ENCODE measurements at places on chromosomes 4 and X.
A peak's percentile ranks its signal among the peaks of the same experiment; 100 is the strongest.

GRCh38 chr4:81162752-81163458 is 52.1 kb downstream of the PRKG2 start:
- no peak for DNase-seq

GRCh38 chr4:20847124-20847747 is 147.0 kb downstream of the PACRGL start:
- DNase-seq: no peak

DNA sequence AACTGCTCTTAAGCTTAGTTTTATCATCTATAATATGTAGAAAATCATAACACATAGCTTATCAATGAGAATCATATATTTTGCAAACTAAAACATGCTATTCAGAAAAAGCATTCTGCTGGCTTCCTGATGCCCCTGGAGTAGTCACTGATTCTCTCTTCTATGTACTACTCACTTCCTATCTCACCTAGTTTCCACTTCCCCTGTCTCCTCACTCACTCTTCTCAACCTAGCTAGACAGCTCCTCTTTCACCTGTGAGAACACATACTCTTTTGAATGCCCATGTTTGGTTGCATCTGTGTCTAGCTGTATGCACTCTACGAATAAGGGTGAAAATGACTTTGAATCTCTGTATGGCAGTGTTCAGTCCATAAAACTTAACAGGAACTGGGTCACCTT is 9.3 kb downstream of the TMEM144 start:
- no peak for DNase-seq

- no peak for DNase-seq
These were observed 53.4 kb downstream of the CASP6 start for GRCh38 chr4:109649872-109650271.

- DNase-seq: no peak
These were observed 30.7 kb downstream of the PNMA6E start for GRCh38 chrX:153370293-153371055.

- DNase-seq: no peak
These were observed 52.4 kb downstream of the SEPTIN11 start for GRCh38 chr4:77001907-77002306.

DNA sequence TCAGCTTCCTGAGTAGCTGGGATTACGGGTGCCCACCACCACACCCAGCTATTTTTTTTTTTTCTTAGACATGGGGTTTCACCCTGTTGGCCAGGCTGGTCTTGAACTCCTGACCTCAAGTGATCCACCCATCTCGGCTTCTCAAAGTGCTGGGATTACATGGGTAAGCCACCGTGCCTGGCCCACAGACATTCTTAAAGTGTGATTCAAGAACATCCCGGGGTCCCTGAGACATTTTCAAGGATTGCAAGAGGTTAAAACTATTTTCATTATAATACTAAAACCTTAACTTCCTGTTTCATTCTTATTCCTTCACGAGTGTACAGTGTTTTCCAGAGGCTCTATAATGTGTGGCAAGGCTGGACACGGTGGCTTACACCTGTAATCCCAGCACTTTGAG is 318.7 kb downstream of the CAMK2D start:
- no peak for DNase-seq

DNA sequence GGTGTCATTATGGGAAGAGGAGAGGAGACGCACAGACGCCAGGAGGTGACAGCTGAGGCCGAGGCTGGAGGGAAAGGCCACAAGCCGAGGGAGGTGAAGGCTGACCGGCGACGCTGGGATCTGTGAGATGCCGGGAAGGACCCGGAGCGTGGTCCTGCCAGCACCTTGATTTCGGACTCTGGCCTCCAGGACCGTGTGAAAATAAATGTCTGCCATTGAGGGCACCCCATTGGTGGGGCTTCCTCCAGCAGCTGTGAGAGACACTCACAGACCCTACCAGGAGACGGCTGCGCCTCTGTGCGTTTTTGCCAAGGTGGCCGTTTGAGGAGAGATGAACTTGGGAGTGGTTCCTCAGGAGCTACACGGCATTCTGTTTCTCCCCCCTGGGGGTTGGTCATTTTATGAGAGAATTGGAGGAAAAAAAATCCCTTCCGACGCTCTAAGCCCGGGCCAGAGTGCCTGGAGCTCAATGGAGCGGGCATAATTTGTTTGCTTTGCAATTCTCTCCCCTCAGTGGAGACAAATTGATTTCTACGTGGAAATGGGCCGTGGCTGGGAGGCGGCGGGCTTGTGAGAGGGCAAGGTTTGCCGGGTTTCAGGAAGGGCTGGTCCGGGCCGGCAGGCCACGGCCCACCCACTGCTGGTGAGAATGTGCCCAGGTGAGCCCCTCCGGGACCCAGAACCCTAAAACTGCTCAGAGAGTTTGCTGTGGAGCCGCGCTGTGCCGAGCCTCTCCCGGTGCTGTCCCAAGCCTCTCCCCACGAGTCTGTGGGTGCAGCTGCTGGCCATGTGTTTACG is 53.9 kb downstream of the CPZ start:
- DNase-seq: no peak

GRCh38 chr4:186132577-186133242 is 28.2 kb downstream of the FAM149A start:
- DNase-seq: peak; percentile 10

- no peak for DNase-seq
These were observed 163.5 kb downstream of the PPP3CA start for GRCh38 chr4:101183666-101184373.

- DNase-seq: no peak
These were observed 598.2 kb upstream of the NDST4 start for GRCh38 chr4:115711575-115711974.

GRCh38 chr4:7970361-7970946 is 30.8 kb upstream of the AFAP1 start:
- no peak for DNase-seq

DNA sequence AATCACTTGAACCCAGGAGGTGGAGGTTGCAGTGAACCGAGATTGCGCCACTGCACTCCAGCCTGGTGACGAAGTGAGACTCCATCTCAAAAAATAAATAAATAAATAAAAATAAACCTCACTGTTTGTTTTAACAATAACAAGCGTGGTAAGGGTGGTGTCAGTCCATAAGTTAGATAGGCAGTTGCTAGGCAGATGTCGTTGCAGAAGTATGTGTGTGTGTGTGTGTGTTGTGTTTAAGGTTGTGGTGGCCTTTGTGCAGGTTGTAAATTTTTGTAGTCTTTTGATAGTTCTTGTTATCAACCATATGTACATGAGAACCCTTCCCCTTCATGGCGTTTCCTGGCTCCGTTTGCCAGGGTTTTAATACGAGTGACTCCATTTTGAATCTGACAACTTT is 4.0 kb upstream of the AASDH start:
- DNase-seq: no peak

DNA sequence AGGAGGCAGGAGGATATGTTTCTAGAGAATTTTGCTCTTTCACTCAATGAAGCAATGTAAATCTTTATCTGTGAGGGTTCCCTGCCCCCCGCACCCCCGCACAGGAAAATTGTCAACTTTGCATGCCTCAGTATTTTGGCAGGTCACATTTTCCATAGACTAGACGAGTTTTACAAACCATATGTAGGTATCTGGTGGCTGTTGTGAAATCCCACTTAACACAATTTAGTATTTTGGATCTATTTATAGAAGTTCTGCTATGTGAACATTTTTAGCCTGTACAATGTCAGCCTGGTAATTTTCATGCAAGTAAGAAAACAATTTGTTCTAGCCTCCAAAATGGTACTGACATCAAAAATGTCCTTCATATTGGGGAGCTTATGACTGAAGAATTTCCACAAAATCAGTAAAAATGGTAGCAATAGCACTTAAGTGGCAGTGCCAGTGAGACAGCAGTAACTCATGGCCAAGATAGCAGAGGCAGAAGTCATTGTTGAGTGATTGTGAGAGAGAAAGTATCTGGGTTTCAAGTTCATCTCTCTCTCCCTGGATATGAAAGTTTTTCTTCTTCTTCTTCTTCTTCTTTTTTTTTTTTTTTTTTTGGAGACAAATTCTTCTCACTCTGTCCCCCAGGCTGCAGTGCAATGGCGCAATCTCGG is 12.4 kb upstream of the FRYL start:
- DNase-seq: no peak

DNA sequence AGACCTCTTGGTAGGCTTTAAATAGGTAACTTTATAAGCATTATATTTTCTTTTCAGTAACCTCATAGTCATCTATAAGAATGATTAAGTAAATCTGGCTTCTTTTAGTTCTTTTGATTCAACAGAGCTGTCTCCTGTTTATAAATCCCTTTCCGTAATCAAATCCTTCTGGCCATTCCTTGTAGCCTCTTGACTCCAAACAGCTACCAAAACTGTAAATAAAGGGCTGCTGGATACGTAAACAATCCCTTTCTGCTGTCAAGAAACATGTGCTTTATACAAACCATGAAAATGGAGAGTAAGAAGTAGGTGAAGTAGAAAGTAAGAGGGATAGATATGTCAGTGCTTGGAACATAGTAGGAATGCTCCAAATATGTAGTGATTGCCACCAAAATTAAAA is 183.2 kb upstream of the CASK start:
- no peak for DNase-seq

- no peak for DNase-seq
These were observed 8.2 kb upstream of the TMA16 start for GRCh38 chr4:163486321-163486720.

DNA sequence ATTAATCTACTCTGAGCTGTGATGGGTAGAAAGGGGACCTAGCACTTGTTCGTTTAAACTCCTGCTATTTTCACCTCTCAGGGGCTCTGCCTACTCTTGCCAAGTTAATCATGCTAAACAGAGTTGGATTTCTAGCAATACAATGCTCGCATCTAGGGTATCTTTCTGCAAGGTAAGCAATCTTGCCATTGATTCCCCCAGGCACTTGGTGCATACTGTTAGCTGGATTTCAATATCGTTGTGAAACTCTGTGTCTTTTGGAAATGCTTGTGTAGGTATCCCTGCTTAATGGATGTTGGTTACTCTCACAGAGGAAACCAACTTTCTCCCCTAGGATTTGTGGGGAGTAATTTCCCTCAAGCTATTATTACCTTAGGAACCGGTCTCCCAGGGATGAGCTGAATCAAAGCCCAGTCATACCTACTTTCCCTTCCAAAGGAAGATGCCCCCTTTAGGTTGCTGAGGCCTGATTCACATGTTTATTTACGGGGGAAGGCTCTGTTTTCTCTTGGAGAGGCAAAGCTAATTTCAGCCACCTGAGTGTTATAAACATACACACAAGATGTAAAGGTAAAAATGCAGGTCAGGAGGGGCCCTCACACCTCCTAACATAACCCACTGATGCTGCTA is 366.8 kb downstream of the FBXW7 start:
- no peak for DNase-seq

- no peak for DNase-seq
These were observed 25.1 kb upstream of the NFXL1 start for GRCh38 chr4:47939456-47939855.

- no peak for DNase-seq
These were observed 66.1 kb downstream of the HADH start for GRCh38 chr4:108055787-108056186.

GRCh38 chr4:162392946-162393345 is 229.1 kb upstream of the FSTL5 start:
- DNase-seq: no peak

GRCh38 chr4:151859641-151860040 is 98.8 kb upstream of the GATB start:
- no peak for DNase-seq

- no peak for DNase-seq
These were observed 99.6 kb downstream of the ADAM29 start for GRCh38 chr4:175017751-175018150.

DNA sequence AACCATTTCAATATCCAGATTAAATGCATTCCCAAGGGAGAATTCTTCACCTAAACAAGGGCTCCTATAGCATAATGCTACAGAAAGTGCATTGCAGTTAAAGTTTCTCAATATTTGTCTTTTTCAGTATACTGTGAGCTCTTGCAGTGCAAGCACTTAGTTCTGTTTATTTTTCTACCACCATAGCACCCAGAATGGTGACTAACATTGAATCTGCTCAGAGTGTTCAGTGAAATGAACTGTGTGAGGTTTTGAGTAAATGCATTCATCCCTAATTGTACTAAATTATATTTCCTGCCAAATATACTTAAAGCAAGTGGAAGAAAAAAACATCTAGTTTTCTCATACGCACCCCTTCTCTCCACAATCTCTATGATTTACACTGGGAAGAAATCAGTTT is 383.9 kb downstream of the PCDH7 start:
- DNase-seq: no peak

DNA sequence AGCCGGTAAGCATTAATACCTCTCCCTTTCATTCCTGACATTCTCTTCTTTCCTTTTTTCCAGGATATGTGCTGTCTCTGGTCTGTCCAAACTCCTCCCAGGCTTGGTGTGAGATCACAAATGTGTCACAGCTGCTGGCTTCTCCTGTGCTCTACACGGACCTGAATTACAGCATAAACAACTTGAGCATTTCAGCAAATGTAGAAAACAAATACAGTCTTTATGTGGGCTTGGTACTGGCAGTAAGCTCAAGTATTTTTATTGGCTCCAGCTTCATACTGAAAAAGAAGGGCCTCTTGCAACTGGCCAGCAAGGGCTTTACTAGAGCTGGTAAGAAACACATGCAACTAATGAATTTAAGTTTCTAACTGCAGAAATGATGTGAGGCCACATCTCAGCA is 8.4 kb downstream of the NIPAL1 start:
- no peak for DNase-seq

GRCh38 chr4:189285377-189285776 is 655.3 kb upstream of the FRG1 start:
- DNase-seq: no peak

- no peak for DNase-seq
These were observed 11.6 kb downstream of the TXLNG start for GRCh38 chrX:16797841-16798240.

DNA sequence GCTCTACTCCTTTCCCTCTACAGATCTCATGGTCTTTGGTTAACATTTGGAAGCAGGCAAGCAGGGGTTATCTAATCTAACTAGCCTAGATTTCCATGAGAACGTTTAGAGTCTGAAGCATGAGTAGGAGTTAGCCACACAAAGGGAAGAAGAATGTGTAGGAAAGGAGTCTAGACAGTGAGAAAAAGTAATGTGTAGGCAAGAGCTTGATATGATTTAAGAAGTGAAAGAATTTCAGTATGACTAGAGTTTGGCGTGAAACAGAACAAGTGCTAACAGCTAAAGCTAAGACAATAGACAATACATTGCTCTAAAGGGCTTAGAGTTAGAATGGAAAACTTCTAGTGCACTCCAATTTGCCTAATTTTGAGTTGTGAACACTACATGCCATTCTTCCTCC is 10.8 kb downstream of the CXCL8 start:
- no peak for DNase-seq

GRCh38 chr4:163548481-163549243 is 54.2 kb downstream of the TMA16 start:
- DNase-seq: peak; percentile 71
